ENCODE measurements at places on chromosomes 1 and 21.

DNA sequence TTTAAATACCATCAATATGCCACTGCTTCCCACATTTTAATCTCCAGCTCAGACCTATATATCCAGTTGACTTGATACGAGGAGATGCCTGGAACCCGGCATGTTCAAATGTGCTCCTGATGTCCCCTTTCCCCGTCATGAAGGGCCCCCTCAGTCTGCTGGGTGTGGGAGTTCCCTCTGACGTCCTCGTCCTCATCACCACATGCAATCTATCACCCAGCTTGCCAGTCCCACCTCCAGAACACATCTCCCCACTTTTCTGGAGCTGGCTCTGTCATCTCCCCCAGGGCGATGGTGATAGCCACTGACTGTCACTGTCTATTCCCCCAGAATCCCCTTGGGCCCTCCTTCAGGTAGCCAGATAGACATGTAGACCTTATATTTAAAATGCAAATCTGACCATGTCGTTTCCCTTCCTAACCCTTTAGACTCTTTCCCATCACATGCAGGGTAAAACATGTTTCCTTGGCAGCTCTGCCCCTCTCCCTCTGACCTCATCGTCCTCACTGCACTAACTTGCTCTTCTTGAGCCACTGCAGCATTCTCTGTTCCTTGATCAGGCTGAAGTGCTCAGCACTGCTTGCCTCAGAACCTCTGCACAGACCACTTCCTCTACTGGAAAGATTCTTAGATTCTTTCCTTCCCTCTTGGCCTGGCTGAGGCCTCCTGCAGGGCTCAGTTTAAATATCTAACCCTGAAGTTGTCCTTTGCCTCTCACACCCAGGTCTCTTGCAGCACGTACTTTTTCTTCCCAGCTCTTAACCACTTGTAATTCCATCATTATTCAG is 7.4 kb downstream of the AZIN2 start:
- no peak for DNase-seq

- DNase-seq, result no peak
These were observed 11.9 kb upstream of the RXRG start for GRCh38 chr1:165456861-165457260.

GRCh38 chr1:4856396-4856795 is 202.0 kb downstream of the AJAP1 start:
- no peak for DNase-seq

DNA sequence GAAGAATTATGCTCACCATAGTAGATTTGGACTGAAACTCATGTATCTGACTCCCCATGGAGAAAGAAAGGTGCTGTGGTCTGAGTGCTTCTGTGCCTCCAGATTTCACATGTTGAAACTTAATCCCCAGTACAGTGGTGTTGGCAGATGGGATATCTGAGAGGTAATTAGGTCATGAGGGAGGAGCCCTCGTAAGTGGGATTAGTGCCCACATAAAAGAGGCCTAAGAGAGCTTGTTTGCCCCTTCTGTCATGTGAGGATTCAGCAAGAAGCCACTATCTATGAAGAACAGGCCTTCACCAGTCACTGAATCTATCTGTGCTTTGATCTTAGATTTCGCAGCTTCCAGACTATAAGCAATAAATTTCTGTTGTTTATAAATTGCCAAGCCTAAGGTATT is 150.1 kb downstream of the PLPP3 start:
- DNase-seq, result no peak

GRCh38 chr1:7650801-7651200 is 120.3 kb upstream of the VAMP3 start:
- no peak for DNase-seq

GRCh38 chr1:50080904-50081586 is 27.7 kb upstream of the ELAVL4 start:
- DNase-seq, result no peak

- DNase-seq, result no peak
These were observed 58.6 kb upstream of the TNR start for GRCh38 chr1:175801979-175802378.

DNA sequence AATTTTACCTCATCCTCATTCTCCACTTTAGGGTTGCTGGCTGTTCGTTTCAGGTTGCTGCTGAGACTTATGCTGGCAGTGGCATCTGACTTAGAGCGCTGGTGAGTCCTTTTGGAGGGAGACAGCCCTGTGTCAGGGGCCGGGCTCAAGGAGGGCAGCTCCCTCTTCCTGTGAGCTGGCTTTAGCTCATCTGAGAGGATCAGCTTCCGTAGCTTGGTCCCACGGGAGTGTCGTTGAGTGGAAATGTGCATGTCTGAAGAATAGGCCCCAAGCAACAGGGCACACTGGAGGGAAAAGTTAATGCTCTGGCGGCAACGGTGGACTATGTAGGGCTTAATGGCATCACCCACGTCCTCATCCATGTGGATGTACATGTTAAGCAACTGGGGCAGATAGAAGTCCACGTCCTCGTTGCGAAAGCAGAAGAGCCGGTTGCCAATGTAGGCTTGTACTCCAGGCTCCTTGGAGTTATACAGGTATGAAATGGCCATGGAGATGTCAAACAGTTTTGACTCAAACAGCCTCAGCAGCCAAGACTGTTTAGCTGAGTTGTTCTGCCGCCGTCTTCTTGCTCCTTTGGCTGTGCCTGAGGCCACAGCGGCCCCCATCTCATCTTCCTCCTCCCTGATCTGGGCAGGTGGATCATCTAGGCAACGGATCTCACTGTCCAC is 11.5 kb downstream of the PI4KB start:
- no peak for DNase-seq

- DNase-seq, result no peak
These were observed 13.1 kb upstream of the HEYL start for GRCh38 chr1:39652554-39652953.

DNA sequence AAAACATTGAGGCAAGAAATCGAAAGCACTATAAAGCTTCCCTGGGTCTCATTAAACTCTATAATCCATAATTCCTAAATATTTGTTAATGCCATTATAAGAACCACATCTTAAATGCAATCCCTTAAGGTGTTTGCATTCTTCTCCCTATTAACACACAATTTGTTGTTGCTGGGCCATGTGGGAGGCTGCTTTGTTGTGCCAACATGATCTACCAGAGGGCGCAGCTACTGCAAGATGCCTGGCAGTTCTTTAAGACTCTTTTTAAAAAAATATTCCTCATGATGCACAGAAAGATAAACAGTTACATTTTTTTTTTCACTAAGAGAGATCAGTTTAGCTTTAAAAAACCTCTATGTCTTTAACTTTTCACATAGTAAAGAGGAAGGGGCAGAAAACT is 39.0 kb upstream of the BCAS2 start:
- no peak for DNase-seq

- DNase-seq, result no peak
These were observed 26.8 kb upstream of the EPHA8 start for GRCh38 chr1:22536506-22536905.

GRCh38 chr1:15224974-15225373 is 22.0 kb upstream of the FHAD1 start:
- DNase-seq, result no peak

All from EL (cell line).